ENCODE measurements at places on chromosomes 2 and 18.

GRCh38 chr2:96524482-96525210 is 11.9 kb upstream of the ARID5A start:
- no peak for ATAC-seq

GRCh38 chr2:72924353-72925240 is 7.3 kb downstream of the EMX1 start:
- ATAC-seq: peak; percentile 24

DNA sequence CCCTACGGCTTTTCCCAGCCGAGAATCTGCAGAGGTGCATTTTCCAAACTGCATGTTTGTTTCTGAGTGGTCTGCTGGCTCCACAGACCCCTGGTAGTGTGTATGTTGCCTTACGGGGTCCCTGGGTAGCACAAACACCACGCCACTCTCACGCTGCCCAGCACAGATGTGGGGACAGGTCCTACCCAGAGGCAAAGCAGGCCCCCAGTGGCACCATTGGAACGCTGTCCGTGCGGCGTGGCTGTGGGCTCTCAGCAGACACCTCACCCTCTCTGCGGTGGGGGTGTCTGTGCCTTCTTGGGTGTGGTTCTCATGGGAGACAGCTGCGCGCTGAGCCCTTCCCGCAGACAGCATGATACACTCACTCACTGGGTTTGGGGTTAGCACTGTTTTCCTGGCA is 137.4 kb downstream of the NFATC1 start:
- ATAC-seq: no peak

GRCh38 chr18:59536166-59536565 is 161.1 kb downstream of the CCBE1 start:
- ATAC-seq: no peak

DNA sequence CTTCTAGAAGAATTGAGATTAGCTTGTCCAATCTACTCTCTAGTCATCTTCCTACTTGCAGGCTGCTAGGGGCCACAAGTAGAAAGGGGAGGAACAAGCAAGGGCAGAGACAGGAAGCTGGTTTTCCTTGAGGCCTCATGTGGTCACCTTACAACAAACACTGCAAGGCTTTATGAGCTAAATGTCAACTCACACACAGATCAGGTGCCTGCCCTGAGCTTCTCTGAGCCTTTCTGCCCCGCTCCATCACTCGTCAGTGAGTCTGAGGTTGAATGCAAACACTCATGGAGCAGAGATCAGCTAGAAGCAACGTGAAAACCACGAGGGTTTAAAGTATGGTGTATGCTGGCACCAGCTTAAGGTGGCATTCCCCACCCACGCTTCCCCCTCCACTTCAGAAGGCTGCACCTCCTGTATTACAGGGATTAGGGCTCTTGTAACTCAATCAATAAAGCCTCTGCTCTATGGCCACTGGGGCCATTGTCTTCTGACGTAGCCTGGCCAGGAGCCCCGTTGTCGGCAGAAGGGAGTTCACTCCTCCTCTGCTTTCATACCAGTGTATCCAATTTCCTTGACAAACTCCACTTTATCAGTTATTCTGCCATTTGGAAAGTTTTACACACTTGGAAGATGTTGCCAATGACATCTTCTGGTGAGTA is 5.4 kb upstream of the CRYGC start:
- ATAC-seq: peak; percentile 18

GRCh38 chr2:241074065-241074818 is 27.8 kb downstream of the MTERF4 start:
- no peak for ATAC-seq

DNA sequence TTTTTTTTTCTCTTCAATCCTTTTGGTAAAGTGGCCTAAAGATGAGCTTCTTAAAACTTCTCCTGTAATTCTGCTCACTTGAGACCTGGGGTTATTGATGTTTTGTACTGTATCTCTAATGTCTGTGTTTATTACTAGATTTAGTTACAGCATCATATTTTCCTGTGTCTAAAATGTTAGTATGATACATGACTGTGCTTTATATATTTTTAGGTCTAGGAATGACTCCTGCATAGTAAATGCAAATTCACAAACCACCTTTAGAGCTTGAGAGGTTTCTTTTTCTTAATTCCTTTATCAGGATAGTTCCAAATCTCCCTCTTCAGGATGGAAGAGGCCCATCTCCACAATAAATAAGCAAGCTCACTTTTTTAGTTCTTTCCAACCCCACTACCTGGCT is 197.6 kb downstream of the SETBP1 start:
- no peak for ATAC-seq

DNA sequence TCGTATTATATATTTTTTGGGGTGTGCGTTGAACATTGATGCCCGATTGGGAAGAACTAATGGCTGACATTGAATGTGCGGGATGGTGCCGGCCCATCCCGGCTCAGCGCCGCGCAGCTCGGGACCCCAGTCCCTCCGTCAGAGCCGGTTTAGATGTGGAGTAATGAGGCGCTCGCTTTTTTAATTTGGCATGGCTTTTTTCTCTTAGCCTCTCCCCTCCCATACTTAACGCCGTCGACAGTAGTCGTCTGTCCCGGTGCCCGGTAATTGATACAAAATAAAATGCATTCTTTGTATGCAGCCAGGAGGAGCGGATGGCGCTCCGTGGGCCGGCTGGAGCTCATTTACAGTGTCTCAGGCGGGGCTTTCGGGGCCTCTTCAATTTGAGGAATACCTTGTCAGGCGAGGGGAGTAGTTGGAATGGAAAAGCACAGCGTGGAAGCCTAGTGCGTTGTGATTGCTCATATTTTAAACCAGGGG is 209.2 kb downstream of the GBX2 start:
- ATAC-seq: no peak

DNA sequence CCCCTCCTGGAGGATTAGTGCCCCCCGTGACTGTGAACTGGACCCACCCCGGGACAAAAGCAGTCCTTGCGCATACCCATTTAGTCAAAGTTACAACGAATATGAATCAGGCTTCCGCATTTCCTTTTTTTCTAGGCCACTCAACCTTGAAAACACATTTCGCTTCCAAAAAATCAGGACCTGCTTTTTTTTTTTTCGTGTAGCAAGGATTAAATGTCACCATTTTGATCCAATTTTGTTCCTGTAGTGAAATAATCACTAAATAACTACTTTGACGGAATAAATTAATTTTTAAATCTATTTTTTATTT is 464 bp upstream of the FTCDNL1 start:
- no peak for ATAC-seq

- peak; percentile 9 for ATAC-seq
Observed at GRCh38 chr2:64846177-64846576, 143.0 kb upstream of the SLC1A4 start.

GRCh38 chr2:221447310-221447709 is 124.8 kb downstream of the EPHA4 start:
- ATAC-seq: no peak

GRCh38 chr2:205705511-205706349 is 23.4 kb downstream of the NRP2 start:
- no peak for ATAC-seq

DNA sequence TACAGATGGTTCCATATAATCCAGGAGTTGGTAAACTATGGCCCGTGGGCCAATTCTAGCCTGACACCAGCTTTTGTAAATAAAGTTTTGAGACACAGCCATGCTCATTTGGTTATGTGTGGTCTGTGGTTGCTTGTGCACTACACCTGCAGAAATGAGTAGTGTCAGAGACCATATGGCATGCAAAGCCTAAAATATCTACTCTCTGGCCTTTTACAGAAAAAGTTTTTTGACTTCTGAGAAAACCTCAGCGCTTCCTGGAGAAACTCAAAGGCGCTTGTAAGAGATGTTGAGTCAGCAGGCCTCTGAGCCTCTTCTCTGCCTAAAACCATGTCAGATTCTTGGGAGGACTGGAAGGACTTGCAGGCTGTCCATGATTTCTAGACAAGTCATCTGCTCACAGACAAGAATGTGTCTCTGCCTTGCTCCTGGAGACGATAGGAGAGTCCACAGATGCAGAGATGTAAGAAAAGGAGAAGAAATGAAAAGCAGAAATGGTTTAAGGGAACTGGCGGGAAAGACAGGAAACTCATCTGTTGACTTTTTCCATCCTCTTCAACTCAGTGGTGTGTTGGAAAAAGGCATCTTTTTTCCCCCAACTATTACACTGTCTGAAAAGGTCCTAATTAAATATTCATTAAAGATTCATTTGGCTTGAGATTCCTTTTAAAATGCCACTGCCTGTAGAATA is 5.2 kb downstream of the TTC39C start:
- ATAC-seq: no peak

GRCh38 chr2:219658874-219659273 is 31.4 kb downstream of the SLC4A3 start:
- ATAC-seq: no peak

DNA sequence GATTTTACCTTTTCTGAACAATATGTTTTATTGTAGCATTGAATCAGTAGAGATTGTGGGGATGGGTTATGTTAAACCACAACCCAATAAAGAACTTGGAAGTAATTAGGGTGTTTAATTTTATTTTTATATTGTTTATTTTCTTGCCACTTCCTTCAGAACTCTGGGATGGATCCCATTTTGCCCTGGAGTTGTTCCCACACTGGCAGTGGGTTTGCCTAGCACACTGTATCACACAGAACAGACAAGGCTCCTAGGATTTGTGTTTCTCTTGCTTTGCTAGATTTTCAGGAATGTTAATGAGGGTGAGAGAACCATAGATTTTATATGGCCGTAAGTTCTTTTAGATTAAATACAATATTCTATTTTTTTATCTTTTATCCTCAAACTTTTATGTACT is 59.0 kb downstream of the TANK start:
- ATAC-seq: no peak

GRCh38 chr18:23757437-23757733 is 68.1 kb downstream of the LAMA3 start:
- no peak for ATAC-seq

DNA sequence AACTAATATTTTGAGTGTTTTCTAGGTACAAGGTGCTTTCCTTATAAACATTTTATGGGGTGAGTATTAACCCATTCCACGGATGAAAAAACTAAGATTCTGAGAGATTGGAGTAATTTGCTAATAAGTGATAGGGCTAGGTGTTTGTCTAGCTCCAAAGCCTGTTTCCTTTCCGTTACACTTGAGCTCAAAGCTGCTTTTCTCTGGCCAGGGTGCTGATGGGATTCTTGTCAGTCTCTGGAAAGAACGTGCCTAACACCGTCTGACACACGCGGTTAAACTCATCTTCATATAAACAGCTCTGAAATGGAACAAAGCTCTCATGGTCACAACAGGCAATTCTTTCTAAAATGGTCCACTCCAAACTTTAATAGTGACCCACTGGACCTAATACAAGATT is 2.0 kb upstream of the ANKRD29 start:
- no peak for ATAC-seq

GRCh38 chr2:237675316-237675715 is 47.9 kb downstream of the LRRFIP1 start:
- ATAC-seq: no peak

- ATAC-seq: peak; percentile 39
Observed at GRCh38 chr2:54456612-54457322, 640 bp downstream of the SPTBN1 start.

- ATAC-seq: peak; percentile 46
Observed at GRCh38 chr2:230447455-230448451, 31.8 kb downstream of the SP100 start.

DNA sequence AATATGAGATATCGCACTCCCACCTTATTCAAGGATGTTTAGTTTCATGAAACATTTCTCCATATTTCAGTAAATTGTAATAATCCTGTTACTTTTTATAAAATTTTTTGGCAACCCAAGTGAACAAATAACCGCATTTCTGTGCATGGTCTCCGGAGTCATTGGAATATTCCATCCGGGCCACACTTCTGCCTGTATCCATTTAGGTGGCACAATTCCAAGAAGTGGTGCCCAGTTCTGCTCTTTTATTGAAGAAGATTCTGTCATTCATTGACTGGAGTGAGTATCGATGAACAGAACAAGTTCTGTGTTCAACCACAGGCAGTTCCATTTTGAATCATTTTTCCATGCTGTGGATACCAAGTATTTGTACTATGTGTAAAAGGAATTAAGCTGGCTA is 26.6 kb upstream of the ICOS start:
- no peak for ATAC-seq

GRCh38 chr2:128424406-128425171 is 105.9 kb upstream of the HS6ST1 start:
- no peak for ATAC-seq

DNA sequence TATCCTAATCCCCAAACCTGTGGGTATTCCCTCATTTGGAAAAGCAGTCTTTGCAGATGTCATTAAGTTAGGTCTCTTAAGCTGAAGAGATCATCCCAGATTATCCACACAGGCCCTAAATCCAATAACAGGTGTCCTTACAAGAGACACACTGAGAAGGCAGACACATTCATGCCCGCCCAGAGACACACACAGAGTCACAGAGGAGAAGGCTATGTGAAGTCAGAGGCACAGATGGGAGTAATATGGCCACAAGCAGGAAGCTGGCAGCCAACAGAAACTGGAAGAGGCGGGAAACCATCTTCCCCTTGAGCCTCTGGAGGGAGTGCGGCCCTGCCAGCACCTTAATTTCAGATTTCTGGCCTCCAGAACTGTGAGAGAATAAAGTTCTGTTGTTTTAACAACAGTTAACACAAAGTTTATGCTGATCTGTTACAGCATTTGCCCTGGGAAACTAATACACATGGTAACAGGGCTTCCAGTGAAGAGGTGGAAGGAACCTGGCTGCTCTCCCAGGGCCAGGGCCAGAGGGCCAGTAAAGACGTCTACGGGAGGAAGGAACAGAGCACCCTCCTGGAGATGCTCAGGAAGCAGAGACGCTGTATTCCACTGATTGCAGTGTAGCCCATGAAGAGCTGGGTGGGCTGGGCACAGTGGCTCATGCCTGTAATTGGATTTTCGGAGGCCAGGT is 217.5 kb downstream of the GLI2 start:
- ATAC-seq: no peak

GRCh38 chr18:24432618-24433017 is 6.1 kb downstream of the IMPACT start:
- ATAC-seq: no peak

GRCh38 chr18:21406116-21406515 is 164.1 kb downstream of the GREB1L start:
- ATAC-seq: no peak

GRCh38 chr2:178860551-178860950 is 53.3 kb upstream of the TTN start:
- ATAC-seq: no peak

DNA sequence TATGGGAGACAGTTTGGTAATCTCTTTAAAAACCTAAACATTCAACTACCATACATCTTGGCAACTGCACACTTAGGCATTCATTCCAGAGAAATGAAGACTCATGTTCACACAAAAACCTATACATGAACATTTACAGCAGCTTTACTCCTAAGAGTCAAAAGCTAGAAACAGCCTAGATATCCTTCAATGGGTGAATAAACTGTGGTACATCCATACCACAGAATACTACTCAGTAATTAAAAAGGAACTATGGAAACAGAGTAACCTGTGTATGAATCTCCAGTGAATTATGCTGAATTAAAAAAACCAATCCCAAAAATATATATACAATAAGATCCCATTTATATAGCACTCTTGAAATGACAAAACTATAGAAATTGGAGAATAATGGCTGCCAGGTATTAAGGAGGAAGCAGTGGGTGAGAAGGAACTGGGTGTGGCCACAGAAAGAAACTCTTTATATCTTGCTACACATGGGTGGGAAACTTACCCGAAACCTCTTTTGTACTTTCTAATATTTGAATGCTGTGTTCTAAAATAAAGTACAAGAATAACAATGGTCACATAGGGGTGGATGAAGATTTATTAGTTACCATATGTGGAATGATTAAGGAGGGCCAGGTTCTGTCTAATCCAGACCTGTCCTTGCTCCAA is 13.7 kb downstream of the SESTD1 start:
- no peak for ATAC-seq

Measured in esophagus mucosa (tissue), 1 donor.